ENCODE measurements at places on chromosomes 13 and 19.

DNA sequence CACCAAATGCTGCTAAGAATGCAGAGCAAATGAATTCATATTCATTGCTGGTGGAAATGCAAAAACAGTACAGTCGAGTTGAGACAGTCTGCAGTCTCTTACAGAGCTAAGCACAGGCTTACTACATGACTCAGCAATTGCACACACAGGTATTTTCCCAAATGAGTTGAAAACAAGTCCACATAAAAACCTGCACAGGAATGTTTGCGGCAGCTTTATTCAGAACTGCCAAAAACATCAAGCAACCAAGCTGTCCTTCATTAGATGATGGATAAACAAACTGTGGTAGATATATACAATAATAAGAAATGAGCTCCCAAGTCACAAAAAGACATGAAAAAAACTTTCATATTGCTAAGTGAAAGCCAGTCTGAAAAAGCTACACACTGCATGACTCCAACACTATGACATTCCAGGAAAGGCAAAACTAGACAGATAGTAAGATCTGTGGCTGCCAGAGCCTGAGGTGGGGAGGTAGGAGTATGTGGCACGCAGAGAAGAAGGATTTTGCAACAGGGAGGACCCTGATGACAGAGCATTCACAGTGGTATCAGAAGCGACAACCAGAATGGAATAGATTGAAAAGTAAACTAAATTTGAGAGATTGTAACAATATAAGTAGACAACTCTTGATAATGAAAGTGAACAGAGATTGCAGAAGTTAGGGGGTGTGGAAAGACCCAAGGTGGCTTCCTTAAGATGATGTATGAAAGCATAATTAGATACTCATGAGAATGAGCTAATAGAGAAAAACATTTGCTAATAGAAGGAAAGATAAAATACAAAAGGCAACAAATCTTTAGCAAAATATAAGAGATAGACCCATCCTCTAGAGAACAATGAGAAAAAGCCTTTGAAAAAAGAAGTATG is 52.7 kb downstream of the TSC22D1 start:
- DNase-seq, result no peak

DNA sequence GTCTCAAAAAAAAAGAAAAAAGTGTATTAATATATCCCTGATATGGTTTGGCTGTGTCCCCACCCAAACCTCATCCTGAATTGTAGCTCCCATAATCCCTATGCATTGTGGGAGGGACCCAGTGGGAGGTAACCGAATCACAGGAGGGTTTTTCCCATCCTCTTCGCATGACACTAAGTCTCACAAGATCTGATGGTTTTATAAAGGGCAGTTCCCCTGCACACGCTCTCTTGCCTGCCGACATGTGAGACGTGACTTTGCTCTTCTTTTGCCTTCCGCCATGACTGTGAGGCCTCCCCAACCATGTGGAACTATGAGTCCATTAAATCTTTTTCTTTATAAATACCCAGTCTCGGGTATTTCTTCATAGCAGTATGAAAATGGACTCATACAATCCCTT is 17.7 kb downstream of the STK24 start:
- DNase-seq, result no peak

GRCh38 chr13:67023130-67023876 is 206.8 kb downstream of the PCDH9 start:
- no peak for DNase-seq

DNA sequence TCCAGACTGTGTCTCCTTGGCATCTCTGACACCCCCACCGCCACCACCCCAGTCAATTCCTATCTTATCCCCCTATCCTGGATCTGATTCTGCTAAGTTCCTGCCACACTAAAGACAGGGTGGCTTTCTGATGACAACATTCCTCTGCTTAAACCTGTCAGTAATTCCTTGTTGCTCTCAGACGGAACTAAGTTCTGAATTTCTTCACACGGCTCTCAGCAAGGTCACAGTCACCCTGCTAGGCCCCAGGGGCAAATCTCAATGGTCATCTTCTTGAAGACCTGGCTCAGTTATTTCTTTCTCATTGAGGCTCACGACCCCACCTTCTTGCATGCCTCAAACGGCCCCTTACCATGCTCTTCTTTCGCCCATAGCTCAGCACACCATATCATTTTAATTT is 7.6 kb downstream of the ALOX5AP start:
- no peak for DNase-seq

Data from CD4-positive, alpha-beta T cell treated with Interleukin-10 for 1 hour (primary cell).